Stimulated activated CD4-positive, alpha-beta T cell treated with anti-CD3 and anti-CD28 coated beads, Interleukin-2, amount 100 ng/mL, for 48 hours (primary cell): ENCODE measurements at places on chromosomes 1 and 21.

DNA sequence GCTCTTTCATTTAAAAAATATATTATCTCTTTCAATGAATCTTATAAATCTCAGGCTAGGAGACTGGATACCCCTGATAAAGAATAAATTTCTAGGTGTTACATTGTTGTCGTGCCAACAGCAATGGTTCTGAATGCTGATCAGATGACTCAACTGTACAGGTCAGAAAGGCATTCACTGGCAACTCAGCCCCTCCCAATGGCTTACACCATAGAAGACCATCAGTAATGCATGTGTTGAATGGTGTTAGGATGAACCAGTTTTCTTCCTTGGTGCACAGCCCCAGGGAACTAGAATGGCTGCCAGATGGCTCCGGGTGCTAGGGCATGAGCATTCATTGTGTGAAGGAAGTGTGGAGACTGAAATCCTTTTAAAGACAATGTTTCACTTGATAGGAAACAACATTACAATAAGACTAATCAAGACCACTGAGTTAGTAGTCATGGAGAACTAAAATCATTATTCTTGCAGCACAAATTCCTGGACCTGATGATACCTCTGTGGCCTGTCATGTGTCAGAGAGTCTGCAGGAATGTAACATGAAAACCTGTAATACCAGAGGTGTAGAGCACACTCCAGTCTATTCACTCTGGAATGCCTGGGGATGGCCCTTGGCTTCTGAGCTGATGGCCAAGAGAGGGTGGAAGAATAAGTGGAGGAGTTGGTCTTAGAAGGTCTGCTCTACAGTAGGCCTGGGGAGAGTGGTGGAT, 187.7 kb upstream of the LMO4 start:
- DNase-seq: no peak

DNA sequence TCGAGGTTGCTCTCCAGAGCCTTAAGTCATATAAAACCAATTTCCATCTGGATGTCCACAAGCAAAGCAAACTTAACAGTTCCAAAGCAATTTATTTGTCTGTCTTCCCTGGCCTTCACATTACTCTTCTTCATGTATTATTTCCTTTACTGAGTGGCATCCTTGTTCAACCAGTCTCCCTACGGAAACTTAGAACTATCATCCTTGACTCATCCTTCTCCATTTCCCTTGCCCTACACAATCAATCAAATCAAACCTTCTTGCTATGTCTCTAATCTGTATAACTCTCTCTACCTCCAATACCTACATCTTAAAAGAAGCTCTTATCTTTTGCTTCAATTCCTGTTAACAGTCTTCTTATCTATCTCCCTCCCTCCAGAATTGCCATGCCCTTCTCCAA, 25.4 kb downstream of the EGLN1 start:
- DNase-seq: no peak

- DNase-seq: no peak
Observed at GRCh38 chr1:180956028-180956640, 43.4 kb downstream of the KIAA1614 start.

GRCh38 chr1:44050261-44050660, 19.0 kb upstream of the SLC6A9 start:
- DNase-seq: no peak

DNA sequence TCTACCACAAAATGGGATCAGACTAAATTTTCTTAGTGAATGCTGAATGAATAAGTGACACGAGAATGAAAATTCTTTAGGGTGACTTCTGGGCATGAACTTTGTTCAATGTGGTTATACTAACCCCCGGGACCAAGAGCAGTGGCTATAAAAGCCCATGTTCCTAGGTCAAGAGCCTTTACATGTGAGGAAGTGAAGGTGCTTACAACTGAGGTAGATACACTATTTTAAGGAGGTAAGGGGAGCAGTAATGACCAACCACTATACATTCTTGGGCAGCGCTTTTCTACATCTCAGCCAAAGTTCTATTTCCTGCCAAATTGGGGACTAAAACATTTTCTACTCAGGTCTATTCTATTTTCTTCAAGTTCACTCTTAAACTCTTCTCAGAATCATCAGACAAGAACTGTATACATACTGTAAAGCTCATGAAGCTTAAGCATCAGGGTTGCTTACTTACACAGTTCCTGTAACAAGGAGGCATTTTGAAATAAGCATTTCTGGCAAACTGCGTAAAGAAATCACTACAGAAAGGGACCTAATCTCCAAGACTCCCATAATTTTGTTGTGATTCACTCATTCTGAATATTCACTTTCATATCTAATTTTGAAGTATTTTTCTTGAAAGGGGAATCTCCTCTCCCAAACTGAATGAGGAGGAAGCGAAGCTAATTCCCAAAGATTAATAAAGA, 8.5 kb upstream of the ARHGAP29 start:
- DNase-seq: no peak

DNA sequence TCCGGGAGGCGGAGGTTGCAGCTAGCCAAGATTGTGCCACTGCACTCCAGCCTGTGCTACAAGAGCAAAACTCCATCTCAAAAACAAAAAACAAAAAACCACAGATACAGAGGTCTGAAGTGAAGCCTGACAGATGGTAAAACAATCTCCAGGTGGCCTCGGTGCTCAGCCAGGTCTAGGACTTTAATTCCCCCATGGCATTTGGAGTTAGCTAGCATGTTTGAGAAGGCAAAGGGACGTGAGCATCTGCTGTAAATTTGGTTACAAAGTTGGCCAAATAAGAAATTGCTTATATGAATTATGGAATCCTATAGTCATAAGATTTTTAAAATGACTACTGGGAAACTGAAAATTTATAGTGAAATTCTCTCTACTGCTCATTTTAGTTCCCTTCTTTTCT, 98.3 kb upstream of the FMN2 start:
- DNase-seq: no peak

GRCh38 chr1:162421258-162422164, 9.6 kb upstream of the SH2D1B start:
- DNase-seq: no peak

DNA sequence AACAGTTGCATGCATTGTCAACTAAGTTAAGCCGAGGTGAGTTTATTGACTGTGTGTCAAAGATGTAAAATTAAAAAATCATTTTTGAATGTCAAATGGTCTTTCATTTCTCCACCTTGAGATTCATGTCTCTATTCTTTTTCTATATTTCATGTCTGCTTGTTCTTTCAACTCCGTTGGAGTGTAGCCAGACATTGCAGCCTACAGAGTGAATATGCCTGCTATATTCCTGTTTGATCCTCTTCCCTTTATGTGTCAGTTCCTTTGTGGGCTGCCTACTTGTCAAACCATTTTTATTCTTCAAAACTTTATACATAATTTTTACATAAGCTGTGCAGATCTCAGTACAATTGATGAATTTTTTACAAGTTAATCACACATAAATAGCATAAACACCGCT, 1325.8 kb upstream of the PRMT6 start:
- DNase-seq: no peak

GRCh38 chr21:45511661-45512431, 30.4 kb downstream of the SLC19A1 start:
- DNase-seq: no peak

- DNase-seq: no peak
Observed at GRCh38 chr1:95532335-95532734, 298.3 kb downstream of the RWDD3 start.

GRCh38 chr1:17678011-17678410, 77.1 kb upstream of the ACTL8 start:
- no peak for DNase-seq

- no peak for DNase-seq
Observed at GRCh38 chr1:30748098-30748698, 9.4 kb downstream of the LAPTM5 start.
